T-helper 2 cell (primary cell): ENCODE measurements at places on chromosomes 11 and 22.

GRCh38 chr11:606245-606644, 9.5 kb downstream of the IRF7 start:
- no peak for DNase-seq

DNA sequence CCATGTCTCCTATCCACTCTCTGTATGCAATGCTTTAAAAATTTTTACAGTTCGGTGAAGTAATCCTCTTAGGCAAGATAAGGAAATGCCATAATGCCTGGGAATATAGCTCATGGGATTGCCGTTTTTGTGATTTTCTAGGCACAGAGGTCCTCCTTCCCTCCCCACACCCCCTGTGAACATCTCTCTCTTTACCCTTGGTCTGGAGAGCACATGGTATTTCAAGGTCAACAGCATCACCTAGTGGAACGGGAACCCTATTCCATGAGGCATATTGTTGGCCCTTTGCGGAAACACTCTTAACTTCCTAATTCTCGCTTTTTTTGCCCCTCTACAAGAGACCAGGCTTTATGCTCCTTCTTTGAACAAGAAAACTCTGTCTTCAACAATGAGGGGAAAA, 8.8 kb downstream of the NXPE4 start:
- DNase-seq: no peak

DNA sequence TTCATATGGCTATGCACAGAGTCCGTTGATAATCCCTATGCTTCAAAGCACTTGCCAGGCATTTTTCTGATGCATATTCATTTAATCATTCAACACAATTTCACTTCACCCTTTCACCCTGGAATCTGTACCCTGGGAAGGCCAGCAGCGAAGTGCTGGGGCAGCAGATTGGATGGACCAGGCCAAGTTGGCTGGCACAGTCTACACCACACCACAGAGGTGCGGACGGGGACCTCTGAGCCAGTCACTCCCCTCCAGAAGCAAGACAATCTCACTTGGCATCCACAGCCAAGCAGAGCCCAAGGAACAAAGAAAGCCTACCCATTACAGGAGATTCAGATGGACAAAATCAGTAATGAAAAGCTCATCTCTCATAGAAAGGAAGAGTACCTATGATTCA, 130.2 kb downstream of the GALNT18 start:
- no peak for DNase-seq

- DNase-seq: no peak
Measured at GRCh38 chr11:85886089-85887056, 31.2 kb downstream of the CCDC83 start.

- DNase-seq: no peak
Measured at GRCh38 chr22:46795845-46796565, 33.6 kb downstream of the TBC1D22A start.

DNA sequence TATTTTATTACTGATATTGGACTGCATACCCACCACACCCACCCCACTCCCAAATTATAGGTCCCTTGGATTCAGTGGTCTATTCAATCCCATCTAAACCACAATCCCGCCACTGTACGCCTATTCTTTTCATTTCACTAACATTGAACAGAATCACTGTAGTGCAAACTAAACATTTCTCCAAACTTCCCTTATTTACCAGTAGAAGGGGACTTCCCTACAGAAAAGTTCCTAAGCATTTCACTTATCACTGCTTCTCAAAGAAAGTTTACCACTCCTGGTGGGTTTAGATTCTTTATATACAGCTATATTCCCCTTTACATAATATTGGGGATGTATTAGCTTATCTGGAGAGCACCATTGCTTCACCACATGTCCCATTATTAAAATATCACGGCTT, 29.3 kb downstream of the OR8B12 start:
- no peak for DNase-seq

GRCh38 chr11:126680131-126680530, 320.4 kb downstream of the KIRREL3 start:
- no peak for DNase-seq

GRCh38 chr11:25953006-25953405, 378.9 kb upstream of the ANO3 start:
- no peak for DNase-seq

GRCh38 chr22:42892571-42893316, 35.7 kb upstream of the ARFGAP3 start:
- DNase-seq: no peak
